Muscle of arm (tissue), 14 donors: ENCODE measurements at places on chromosomes 3 and 15.

DNA sequence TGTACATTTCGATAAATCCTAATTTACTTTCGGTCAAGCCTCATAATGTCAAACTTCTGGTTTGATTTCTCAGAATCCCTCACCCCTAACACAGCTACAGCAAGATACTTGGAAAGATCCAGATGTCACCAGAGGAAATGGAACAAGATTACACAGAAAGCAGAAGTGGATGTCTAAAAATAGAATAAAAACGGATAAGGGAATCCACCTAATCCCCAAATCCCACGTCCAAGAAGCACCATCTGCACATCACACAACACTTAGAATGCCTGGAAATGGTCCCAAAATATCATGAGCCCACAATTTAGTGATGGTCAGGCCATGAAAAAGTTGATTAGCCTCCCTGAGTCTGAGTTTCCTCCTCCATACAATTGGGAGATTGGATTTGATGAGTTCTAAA, 61.7 kb downstream of the AGTR1 start:
- no peak for DNase-seq

DNA sequence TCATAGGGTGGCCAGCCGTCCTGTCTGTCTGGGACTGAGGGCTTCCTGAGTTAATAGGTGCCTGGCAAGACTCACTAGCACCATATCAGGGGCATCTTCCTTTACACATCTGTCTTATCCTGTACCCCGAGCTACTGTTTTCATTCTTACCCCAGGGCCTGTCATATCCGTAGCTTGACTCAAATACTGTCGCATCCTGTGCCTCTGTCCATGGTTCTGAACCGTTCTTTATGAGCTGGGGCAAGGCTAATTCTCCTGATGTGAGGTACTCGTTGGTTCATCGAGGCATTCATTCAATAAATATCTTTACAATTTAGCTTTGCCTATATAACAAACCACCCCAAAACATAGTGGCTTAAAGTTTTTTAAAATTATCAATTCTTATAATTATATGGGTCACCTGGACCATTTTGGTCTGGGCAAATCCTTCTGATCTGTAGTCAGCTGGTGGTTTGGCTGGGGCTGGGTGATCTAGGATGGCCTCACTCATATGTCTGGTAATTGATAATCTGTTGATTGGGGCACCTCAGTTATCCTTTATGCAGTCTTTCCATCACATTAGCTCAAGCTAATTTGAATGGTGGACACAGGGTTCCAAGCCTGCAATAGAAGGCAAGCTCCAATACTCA, 121.2 kb downstream of the TLE3 start:
- peak; percentile 72 for DNase-seq

DNA sequence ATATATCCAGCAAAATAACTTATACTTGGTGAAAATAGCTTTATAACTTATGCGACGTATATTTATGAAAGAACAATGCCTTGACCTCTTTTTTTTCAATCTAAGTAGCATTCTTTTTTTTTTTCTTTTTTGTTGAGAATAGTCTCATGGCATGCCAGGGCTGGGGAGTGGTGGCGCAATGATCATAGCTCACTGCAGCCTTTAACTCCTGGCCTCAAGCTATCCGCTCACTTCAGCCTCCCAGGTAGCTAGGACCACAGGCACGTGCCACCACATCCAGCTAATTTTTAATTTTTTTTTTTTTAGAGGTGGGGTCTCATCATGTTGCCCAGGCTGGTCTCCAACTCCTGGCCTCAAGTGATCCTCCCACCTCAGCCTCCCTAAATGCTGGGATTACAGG, 43.5 kb downstream of the RAB8B start:
- DNase-seq: no peak

DNA sequence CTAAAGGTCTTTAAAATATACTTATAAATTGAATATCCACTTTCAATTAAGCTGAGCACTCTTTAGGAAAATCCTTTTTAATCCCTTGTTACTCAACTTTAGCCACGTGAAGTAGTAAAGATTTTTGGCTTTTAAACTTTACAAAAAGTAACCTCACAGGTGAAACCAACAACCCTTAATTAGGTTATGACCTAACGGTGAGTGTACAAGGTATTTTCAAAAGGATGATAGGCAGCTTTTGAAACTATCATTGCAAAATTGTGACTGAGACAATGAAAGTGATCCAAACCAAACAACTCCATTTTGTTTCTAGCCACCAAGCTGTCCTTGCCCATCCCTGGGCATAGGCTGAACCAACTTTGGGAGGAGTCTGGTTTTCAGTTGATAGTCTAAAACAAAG, 940.2 kb downstream of the OTOL1 start:
- no peak for DNase-seq

DNA sequence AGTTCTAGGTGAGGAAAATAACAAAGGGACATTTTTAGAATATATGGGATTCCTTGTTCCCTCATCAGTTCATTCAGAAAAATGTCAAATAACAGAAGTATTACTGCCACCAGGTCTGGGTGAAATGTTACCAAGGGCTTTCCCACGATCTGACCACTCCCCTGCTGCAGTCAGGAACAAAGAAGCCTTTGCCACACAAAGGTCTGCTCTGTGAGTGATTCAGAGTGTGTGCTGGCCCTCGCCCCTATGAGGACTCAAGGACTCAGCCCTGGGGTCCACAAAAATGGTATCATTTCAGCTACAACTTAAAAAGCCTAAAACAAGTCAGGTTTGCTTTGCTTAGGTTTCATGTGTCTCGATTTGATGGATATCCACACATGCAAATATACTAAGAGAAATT, 5.0 kb downstream of the MKRN3 start:
- DNase-seq: no peak

GRCh38 chr15:64905119-64905831, 6.4 kb upstream of the ANKDD1A start:
- peak; percentile 74 for DNase-seq
